ENCODE measurements at places on chromosomes 1 and 21.

GRCh38 chr21:45459171-45460010, 54.4 kb downstream of the COL18A1 start:
- DNase-seq: no peak

GRCh38 chr1:112618721-112619517, at the start of gene ST7L:
Gene ST7L, minus strand, starts transcription at chr1:112619141. Its CDS starts 28 bp downstream, at chr1:112619113.
- DNase-seq: peak; percentile 72

DNA sequence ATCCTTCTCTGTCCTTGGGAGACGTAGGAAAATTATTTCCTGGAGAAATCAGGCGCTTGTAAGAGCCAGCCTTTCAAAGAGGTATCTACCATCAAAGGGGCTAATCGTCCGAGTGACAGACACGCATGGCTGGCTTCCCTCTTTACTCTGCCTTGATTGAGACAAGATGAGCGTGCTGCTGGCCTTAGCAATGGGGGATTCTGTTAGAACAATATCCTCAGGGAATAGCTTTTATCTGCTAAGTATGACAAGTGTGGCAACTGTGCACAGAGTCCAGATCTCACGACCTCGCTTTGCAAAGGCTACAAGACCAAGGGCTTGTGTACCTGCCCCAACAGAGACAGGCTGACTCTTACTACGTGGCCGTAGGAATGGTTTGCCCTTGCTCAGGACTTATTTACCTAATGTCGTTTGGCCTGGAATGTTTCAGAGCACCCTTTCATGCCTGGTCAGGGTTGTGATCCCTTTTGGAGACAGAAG, 417.1 kb downstream of the KIF26B start:
- DNase-seq: peak; percentile 27

DNA sequence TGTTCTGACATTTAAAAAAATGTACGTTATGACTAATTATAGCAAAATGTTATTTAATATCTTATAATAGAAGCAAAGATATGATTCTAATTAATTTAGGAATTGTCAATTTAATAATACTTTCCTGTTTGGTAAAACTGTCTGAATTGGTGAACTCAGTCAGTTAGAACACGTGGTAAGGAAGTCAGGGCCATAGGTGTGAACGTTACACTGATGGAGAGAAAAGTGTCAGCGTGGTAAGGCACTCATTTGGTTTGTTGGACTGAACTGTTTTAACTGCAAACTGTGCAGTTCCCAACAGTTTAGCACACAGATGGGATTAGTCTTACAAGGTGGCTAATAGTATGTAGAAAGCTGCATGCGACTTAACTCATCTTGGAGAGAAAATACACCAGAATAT, 102.9 kb downstream of the EPB41 start:
- DNase-seq: no peak

GRCh38 chr1:24704411-24705259, 40.6 kb upstream of the CLIC4 start:
- DNase-seq: peak; percentile 65

GRCh38 chr1:32848354-32849063, 22.2 kb downstream of the FNDC5 start:
- DNase-seq: no peak

- no peak for DNase-seq
Measured at GRCh38 chr1:230210326-230210980, 143.4 kb downstream of the GALNT2 start.

GRCh38 chr1:201316556-201316955, 33.2 kb downstream of the PKP1 start:
- no peak for DNase-seq

DNA sequence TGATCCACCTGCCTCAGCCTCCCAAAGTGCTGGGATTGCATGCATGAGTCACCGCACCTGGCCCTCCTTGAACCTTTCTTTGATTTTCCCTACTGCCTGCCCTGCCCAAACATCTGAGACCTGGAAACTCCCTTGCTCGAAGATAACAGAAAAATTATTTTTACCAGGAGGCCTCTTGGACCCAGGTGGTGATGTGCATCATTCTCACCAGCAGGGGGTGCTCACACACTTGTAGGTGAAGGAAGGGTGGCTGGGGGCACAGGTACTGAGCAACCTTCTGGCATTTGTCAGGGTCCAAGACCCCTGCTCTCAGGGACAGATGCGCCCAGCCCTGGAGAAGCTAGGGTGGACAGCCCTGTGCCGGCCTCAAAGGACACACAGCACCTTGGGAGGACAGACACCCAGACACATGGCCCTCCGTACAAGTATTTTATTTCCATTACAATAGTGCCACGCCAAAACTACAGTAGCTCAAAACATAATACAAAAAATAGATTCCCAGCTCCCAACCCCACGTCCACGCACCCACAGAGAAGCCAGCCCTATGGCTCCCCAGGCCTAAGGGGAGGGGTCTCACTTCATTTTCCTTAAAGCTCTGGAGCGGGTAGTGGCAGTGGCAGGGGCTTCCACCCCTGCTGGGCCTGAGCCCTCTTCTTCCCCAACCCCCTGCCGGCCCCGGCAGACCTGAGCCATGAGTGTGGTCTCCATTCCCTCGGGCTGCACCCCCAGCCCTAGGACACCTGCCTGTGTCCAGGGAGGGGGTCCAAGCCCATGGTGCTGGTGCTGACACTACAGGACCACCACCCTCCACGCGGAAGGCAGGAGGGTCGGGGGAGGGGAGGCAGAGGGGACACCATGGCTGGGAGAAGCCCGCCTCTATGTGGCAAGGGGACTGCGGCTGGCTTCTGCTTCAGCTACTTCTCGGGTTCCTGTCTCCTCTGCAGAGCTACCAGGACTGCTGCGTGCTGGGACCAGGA, 40.4 kb upstream of the EIF4G3 start:
- DNase-seq: peak; percentile 66

DNA sequence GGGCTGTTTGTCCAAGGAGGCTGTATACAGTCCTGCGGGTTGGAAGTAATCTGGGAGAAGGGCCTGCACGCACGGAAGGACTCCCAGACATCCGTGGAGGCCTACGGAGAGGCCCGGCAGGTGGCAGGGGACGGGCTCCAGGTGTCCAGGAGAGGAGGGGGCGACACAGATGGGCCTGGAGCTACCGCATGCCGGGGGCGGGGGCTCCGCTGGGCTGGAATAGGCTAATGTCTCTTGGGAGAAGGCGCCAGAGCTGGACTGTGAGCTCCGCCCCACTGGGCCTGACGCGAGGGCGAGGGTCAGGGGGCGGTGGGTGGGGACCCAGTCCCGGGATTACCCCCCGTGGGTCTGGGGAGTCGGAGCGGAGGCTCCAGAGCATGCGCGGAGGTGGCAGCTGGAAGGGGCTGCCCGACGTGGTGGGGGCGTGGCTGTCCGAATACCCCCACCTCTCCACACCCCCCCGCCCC, 659 bp downstream of the AGO1 start:
- DNase-seq: peak; percentile 71

GRCh38 chr21:15566703-15567102, 163.1 kb upstream of the USP25 start:
- DNase-seq: no peak

- DNase-seq: peak; percentile 81
Measured at GRCh38 chr21:45286671-45287437, 841 bp downstream of the POFUT2 start.

DNA sequence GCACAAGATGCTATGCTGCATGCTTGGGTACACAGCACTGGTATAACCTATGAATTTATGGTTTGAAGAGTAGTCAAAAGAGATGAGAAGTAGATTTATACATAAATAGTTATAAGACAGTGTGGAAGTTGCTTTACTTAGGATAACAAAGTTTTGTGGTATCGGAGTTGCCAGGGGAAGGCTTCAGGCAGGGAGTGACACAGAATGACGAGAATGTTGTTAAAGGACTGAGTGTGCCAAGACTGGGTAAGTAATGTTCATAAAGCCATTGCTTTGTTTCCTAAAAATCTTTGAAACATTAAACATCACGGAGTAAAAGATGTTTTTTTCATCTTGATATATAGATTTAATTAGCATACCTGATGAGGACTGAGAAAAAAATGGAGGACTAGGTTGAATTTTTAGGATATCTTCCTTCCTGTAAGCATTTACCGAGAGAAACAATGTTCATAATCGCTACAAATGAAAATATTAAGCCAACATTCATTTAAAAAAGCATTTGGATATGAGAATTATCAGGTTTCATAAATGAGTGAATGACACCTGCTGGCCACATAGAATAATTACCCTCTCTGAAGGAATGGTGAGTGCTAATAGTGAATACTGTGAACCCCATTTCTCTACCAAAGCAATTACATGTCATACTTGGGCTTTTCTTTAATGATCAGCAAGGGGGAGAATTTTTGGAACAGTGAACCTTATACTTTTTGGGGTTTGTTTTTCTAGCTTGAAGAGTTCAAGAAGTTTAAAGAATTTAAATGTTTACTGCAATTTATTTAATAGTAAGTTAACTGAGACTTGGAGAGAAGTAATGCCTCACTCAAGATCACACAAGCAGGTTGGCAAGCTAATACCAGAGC, 28.4 kb downstream of the EXTL2 start:
- DNase-seq: no peak
